NCI-H2029 treated with DMSO at 0.1 percent for 48 hours (cell line): ENCODE measurements at places on chromosomes 3 and 15.

DNA sequence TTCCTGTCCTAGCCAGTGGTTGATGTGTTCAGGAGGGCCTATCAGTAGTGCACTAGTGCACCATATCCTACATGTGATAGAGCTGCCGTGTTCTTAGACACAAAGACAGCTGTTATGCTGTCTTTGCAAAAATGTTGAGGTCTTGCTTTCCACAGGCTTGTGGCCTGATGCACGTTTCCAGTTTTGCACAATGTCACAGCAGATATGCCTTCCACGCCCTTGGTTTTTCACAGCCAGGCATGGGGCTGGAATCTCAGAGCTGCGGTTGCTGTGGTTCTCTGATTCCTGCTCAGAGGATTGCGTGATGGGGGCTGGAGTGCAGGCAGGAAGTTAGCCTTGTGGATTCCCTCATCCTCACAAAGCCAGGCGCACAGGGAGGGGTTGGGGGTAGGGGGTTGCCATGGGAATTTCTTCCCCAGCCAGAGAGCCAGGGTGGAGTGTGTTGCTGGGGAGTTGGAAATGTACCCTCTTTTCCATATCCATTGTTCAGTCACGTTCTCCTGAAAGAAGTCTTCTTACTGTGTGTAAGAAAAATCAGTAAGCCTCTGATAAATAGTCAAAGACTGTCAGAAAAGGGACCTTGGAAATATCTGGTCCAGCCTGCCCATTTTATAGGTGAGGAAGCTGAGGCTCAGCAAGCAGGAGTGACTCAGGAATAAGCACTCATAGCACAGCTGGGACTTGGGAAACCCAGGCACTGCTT lies 79.4 kb downstream of the SMAD3 start:
- DNase-seq, result no peak

DNA sequence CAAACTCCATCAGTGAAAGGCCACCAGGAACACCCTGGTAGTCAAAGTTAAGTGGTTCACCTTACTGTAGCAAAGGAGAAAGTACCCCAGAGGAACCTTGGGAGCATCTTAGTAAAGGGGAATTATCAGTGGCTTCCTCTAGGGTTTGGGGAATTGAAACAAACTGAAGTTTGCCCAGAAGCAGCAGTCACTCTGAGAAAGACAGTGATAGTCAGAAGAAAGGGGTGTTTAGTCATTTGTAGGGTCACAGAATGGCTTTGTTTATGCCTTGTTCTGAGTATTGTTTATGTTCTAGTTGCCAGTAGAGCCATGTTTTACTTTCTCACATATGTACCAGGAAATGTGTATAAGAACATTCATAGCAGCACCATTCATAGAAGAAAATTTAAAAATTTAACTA lies 93.8 kb downstream of the FHIT start:
- no peak for DNase-seq

- DNase-seq, result no peak
Measured at GRCh38 chr3:3739330-3740060, 59.7 kb upstream of the LRRN1 start.

DNA sequence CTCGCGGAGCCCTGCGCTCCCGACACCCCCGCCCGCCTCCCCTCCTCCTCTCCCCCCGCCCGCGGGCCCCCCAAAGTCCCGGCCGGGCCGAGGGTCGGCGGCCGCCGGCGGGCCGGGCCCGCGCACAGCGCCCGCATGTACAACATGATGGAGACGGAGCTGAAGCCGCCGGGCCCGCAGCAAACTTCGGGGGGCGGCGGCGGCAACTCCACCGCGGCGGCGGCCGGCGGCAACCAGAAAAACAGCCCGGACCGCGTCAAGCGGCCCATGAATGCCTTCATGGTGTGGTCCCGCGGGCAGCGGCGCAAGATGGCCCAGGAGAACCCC lies 464 bp downstream of the SOX2 start:
- no peak for DNase-seq

DNA sequence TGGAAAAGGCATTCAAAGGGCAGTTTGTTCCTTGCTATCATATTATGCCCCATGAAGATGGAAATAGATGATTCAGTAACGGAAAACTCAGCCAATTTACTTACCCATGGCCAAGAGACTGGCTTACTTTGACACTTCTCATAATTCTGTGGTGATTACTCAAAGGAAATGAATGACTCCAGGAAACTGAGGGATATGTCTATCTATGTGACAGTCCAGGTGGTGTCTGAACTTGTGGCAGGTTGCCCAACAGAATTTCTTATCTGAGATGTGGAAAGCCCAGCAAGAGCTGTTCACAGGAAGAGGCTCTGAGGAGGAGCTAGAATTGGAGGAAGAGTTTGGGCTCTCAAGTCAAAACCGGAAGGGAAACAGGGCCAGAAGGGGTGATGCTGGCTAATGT lies 91.2 kb downstream of the KCNAB1 start:
- DNase-seq, result no peak

DNA sequence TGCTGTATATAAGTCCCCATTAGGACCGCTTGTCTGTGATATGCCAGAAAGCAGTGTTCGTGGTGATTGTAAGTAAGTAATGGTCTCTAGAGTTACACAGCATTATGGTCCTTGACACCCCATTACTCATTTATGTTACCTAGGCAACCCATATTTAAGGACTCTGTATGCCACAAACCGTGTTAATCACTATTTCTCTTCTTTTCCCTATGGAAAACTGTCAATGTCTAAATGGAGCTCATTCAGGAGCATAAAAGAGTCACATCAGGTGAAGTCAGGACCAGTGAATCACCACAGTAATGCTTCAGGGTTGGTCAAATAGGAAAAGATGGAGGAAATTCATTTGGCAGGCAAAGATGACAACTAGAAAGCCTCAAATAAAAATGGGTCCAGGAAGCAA lies 146.6 kb upstream of the PEX5L start:
- DNase-seq, result no peak

- no peak for DNase-seq
Measured at GRCh38 chr3:68088216-68088615, 433.8 kb upstream of the SUCLG2 start.

DNA sequence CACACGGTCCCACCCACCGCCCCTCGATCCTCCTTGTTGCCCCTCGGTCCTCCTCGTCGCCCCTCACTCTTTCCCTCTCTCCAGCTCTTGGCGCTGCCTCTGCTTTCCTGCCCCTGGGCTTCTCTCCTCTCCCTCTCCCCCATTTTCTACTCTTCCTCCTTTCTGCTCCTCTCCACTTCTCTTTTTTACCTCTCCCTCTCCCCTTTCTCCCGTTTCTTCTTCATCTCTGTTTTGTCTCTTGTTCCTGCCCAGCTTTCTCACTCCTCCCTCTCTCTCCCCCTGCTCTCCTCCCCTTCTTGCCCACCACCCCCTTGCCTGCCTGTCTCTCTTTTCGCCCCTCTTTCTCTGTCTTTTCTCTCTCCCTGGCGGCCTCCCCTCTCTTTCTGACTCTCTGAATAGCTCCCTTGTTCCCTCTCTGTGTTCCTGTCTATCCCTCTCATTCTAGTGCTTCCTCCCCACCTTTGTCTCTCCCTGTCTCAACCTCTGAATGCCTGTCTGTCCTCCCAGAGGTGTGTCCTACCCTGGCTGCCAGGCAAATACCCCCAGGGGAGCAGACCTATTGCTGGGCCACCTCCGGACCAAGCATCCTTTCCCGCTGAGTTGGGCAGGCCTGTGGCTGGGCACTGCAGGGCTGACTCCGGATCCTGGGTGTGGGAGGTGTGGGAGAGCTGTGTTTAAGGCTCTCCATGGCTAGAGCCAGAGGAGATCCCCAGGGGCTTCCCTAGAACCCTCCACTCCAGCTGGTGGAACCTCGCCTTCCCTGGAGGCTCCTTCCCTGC lies 41.0 kb downstream of the EPHB3 start:
- no peak for DNase-seq

- DNase-seq, result no peak
Measured at GRCh38 chr15:48800811-48801455, 9.9 kb downstream of the CEP152 start.

- no peak for DNase-seq
Measured at GRCh38 chr3:194364652-194365434, 4.7 kb downstream of the LRRC15 start.

DNA sequence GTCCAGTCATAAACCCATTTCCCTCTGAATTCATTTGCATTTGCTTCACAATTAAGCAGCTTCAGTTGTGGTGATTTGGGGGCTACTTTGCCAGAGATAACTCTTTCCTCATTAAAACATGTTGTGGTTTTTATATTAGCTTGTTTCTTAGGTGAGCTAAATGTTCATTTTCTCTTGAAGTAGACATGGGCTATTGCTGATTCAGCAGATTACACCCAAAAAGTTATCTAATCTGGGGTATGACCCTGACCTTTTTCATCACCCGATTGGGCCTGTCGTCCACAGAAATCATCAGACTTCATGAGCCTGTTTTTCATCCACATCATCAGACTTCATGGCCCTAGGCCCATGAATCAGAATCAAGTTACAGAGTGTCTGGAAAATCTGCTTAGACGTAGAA lies 97.5 kb upstream of the KLHL25 start:
- DNase-seq, result no peak

- peak; percentile 88 for DNase-seq
Measured at GRCh38 chr3:194450341-194450740, 36.5 kb downstream of the ATP13A3 start.

DNA sequence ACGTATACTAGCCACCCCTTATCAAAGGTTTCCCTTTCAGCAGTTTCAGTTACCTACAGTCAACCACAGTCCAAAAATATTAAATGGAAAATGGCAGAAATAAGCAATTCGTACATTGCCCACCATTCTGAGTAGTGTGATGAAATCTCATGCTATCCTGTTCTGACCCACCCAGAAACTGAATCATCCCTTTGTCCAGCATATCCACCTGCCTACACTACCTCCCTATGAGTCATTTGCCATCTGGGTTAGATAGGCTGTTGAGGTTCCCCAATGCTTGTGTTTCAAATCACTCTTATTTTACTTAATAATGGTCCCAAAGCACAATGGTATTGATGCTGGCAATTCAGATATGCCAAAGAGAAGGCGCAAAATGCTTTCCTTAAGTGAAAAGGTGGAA lies 15.3 kb upstream of the PHC3 start:
- DNase-seq, result no peak

DNA sequence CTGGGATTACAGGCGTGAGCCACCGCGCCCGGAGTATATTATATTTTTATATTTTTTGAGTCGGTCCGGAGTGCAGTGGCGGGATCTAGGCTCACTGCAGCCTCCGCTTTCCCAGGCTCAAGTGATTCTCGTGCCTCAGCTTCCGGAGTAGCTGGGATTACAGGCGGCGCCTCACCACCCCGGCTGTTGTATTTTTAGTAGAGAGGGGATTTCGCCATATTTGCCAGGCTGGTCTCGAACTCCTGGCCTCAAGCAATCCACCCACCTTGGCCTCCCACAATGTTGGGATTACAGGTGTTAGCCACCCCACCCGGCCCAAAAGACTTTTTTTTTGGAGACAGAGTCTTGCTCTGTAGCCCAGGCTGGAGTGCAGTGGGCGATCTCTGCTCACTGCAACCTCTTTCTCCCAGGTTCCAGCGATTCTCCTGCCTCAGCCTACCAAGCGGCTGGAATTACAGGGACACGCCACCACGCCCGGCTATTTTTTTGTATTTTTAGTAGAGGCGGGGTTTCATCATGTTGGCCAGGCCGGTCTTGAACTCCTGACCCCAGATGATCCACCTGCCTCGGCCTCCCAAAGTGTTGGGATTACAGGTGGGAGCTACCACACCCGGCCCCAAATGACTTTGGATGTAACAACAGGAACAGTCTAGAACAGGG lies 1.0 kb downstream of the ZNF589 start:
- no peak for DNase-seq

GRCh38 chr3:177110386-177110785 lies 86.9 kb downstream of the TBL1XR1 start:
- no peak for DNase-seq

DNA sequence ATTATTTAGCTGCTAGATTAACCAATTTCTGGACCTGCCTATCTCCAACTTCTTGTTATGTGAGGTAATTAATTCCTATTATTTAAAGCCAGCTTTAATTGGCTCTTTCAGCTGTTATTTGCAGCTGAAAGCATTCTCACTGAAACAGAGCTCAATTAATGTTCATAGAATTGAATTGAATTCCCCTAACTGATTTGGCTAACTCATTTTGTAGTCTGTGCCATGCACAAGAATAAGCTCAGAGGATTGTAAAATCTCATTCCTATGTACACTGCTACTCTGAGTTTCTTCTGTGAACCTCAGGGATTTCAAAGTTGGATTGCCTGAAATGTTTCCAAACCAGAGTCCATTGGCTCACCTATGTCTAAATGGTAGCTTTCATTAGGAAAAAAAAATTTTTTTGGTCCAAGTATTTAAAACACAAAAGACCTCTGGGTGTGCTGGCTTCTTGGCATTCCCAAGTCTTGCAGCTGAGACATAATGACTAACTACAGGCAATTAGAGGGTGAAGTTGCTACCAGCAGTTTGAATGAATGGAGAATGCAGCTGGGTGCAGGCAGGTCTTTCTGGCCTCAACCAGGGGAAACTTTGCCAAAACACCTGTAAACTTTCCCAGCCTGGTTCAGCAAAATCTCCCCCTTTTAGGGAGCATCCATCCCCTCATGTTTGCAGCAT lies 134.3 kb downstream of the EDEM1 start:
- DNase-seq, result no peak

DNA sequence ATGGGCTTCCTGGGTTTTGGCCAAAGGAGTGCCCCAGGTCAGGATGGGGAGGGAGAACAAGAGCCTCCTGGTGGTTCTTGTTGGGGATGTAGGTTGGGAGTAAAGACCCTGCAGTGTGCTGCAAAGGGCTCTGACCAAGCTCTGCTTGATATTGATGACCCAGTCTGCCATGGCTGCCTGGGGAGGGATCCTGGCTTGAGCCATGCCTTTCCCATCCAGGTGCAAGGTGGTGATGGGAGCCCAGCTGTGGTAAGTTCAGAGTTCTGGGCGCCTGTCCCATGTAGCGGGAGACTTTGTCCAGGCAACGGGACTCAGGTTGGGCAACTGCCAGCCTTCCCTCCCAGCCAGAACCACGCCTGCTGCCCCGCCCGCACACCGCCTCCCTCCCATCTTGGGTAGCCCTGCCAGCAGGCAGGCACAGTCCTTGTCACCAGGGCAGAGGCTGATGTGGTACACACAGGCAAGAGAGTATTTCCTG lies 2.6 kb downstream of the GNAI2 start:
- no peak for DNase-seq

- no peak for DNase-seq
Measured at GRCh38 chr15:66400351-66400774, 13.7 kb downstream of the MAP2K1 start.

- DNase-seq, result no peak
Measured at GRCh38 chr3:123740391-123740822, 143.7 kb downstream of the MYLK start.

- no peak for DNase-seq
Measured at GRCh38 chr15:22851513-22851912, 13.0 kb downstream of the NIPA2 start.
